Fibroblast of villous mesenchyme (primary cell): ENCODE measurements at places on chromosomes 2 and 18. TPM values are rescaled to one million over a fixed set of nuclear protein-coding genes. Genes with fewer than 3 reads are reported as not detected.

Gene NEUROD1
- not detected in 2 replicates for total RNA-seq

Gene ANKRD29
- total RNA-seq, result 0.43 and 0.97 TPM in 2 replicates

Gene ERMN
- not detected in 2 replicates for total RNA-seq

Gene MAT2A
- 113 and 124 TPM in 2 replicates for total RNA-seq
